ENCODE measurements at places on chromosomes 7 and 10.

DNA sequence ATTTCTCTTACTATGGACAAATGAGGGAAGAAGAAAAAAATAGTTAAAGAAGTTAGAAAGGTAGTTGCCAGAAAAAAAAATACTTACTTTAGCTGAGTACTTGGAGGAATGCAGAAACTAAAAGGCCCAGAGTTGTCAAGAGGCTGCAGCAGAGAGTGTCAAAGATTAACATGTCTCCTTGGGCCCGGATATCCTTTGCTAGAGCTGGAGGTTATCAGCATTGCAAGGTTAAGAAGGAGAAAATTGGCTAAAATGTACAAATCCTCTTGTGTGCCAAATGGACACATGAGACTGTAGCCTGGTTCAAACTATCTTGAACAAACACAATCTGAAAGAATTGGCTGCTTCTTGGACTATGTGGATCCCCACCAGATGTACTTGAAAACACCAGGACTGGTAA lies 377.0 kb downstream of the SEMA3D start:
- no peak for DNase-seq

GRCh38 chr7:51077316-51077986 lies 239.2 kb downstream of the COBL start:
- DNase-seq: no peak

DNA sequence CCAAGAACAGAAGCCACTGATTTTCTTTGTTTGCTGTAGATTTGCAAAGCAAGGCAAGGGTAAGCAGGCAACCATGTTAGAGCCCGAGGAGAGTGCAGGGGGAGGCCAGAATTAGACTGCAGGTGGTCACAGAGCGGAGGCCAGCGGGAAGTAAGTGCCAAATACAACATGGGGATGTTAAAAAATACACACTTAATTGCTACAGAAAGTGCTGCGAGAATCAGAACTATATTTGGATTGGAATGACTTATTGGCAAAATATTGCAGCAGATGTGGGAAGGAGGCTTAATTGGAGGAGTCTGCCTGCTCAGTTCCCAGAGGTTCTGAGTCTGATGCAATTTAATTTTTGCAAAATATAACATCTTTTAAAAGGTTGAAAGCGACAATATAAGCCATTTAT lies 49.7 kb upstream of the ADCY1 start:
- no peak for DNase-seq

DNA sequence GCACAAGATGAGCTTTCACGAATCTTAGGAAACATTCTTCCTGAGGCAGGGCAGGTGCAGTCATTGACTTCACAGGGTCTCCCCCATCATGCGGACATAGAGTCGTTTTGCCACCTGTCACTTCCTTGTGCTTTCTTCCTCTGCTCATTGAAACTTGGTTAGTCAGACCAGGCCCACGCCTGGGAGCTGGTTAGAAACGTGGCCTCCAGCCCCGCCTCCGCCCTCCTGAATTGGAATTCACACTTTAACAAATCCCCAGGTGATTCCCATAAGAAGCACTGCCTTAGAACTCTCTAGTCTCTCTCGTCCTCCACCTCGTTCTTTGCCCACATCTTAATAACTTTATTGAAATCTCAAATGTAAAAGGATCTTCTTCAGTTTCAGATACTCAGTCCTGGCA lies 265.5 kb upstream of the FZD8 start:
- no peak for DNase-seq

DNA sequence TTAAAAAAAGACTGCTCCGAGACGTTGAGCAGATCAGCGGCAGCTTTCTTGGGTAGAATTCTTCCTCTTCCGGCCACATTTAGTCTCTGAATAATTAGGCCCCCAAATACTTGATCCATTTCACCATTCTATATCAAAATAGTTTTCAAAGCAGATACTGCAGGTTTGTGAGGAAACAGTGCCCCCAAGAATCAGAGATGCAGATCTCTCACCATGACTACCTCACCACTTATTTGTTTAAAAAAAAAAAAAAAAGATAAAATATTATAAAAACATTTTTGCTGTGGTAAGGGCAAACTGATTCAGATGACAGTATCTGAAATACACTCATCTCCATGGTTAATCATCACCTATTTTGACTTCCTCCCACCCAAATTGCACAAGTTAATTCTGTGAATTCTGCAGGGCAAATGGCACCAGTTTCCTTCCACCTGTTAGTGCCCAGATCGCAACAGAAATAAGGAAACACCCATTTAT lies 210.4 kb downstream of the FAM107B start:
- no peak for DNase-seq

DNA sequence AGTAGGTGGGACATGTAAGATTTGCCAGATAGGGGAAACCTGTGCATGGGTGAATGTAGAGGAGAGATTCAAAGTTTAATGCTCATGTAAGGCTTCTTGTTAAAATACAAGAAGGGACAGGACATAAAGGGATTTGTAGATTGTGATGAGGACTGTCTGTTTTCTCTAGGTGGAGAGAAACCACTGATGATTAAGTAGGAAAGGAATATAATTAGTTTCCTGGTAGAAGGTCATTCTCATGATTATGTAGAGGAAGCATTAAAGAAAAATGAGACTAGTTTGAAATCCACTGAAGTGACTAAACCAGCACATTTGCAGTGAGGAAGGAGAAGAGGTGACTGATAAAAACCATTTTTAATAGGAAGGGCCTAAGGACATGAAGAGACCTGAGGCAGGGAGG lies 19.6 kb upstream of the MACC1 start:
- DNase-seq: no peak

GRCh38 chr10:22505911-22506685 lies 160.8 kb downstream of the SPAG6 start:
- DNase-seq: no peak

- DNase-seq: no peak
Measured at GRCh38 chr10:1643908-1644179, 93.5 kb downstream of the ADARB2 start.

DNA sequence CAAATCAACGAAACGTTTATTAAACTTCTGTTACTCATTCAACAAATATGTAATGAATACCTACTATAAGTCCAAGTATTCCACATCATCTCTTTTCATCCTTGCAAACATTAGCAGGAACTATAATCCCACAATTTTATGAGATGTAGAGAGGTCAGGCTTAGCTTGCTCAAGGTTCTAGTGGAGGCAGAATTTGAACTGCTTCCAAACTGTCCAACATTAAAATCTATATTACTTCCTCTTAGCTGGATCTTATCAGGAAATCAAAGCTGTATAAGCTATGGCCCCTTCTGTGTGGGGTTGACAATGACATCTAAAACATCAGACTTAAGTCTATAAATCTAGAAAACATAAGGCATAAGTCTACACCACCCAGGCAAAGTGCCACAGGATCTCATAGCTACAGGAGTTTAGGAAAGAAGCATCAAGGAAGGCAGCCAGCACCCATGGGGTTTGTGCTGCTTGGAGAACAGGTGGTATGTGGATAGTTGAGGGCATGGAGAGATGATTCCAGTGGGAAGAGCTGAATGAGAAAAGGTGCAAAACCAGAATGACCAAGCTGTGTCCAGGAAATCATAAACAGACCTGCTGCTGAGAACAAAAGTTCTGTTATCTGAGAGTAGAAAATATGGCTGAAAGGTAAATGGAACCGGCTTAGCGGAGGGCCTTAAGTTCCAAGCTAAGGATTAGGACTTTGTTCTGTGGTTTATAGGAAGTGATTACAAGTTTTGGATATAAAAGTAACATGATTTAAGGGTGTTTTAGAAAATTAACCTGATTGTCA lies 34.5 kb downstream of the PAPSS2 start:
- DNase-seq: no peak

- DNase-seq: no peak
Measured at GRCh38 chr10:49109669-49110340, 5.5 kb downstream of the VSTM4 start.

- no peak for DNase-seq
Measured at GRCh38 chr7:112398534-112398933, 51.7 kb upstream of the IFRD1 start.

GRCh38 chr7:98398567-98399372 lies 2.1 kb downstream of the BAIAP2L1 start:
- no peak for DNase-seq

DNA sequence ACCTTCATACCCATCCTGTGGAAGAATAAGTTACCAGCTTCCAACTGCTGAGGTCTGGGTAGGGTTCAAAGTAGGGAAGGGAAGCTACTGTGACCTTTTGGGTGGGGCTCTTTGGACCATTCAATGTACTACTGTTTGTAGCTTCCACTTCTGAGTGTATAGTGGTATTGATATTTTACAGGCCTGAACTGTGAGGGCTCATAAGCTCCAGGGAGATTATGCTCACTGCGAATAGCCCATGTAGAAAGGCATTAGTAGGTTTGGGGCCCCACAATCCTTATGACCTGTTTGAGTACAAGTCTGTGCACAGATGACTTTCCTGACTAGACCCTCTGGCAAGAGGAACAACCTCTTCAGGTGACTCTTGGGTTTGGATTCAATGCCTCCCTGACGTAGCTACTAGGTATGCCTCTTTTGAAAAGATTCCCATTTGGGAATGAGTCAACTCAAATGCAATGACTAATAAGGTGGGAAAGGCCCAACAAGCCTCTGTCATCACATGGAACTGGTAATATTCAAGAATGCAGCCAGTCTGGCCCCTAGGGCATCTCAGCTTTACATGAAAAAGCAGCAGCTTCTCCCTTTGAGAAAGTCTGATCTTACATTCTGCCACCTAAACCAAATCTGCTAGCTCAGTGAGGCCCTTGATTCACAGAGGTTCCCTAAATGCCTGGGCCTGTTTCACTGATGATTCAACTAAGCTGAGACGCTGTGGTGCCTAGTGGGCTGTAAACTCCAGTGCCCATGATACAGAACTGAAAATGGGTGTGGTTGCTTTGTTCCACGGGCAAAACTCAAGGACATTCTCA lies 79.8 kb downstream of the ABI1 start:
- DNase-seq: no peak

DNA sequence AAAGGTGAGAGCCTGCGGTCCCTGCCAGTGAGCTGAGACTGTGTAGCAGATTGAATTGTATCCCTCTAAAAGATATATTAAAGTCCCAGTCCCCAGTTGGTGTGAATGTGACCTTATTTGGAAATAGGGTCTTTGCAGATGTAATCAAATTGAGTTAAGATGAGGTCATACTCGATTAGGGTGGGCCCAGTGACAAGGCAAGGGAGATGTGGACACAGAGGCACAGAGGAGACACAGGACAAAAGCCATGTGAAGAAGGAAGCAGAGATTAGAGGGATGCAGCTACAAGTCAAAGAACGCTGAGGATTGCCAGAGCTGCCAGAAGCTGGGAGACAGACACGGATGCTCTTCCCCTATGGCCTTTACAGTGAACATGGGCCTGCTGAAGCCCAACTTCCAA lies 104.3 kb downstream of the CLEC2L start:
- no peak for DNase-seq

DNA sequence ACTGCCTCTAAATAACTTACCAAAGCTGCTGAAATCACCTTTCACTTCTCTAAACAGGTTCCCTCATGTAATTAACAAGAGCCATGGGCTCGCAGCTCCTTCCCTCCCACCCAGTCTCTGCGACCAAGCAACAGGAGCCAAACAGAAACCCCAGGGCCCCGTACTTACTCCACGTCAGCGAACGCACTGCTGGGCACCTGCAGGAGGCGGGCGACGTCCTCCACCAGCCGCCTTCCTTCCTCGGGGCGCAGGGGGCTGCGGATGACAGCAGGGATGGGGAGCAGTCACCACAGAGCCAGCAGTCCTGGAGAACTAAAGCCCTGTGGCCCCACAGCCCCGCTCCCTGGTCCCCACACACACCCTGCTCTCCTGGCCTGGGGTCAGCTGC lies 477.0 kb downstream of the PTPRN2 start:
- no peak for DNase-seq

DNA sequence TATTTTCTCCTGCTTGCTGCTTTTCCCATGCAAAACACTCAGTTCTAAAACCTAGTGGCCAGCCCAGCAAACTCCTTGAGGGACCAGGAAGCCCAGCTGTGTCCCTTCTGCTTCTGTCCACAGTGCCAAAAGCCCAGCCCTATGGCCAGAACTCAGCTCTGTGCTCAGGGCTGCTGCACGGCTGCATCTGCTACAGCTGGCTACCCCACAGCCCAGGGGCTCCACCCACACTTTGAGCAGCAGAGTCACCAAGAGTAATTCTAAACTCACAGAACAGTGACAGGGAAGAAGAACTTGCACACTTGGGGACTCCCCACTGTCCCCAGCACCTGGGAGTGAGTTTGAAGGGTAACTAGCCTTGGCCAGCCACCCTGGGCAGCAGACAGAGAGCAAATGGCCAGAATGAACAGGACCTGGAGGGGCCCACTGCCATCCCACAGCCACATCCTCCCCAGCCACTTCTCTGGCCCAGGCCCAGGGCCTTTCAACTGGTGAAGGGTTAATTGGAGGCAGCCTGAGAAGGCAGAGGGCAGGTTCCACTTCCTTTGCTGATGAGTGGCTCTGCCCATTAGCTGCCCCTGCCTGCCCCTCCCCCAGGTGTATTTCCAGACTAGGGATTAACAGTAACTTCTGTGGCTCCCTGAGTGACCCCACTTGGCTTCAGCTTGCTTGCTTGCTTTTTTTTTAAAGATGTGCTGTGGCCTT lies 28.1 kb upstream of the TRIM8 start:
- DNase-seq: no peak

DNA sequence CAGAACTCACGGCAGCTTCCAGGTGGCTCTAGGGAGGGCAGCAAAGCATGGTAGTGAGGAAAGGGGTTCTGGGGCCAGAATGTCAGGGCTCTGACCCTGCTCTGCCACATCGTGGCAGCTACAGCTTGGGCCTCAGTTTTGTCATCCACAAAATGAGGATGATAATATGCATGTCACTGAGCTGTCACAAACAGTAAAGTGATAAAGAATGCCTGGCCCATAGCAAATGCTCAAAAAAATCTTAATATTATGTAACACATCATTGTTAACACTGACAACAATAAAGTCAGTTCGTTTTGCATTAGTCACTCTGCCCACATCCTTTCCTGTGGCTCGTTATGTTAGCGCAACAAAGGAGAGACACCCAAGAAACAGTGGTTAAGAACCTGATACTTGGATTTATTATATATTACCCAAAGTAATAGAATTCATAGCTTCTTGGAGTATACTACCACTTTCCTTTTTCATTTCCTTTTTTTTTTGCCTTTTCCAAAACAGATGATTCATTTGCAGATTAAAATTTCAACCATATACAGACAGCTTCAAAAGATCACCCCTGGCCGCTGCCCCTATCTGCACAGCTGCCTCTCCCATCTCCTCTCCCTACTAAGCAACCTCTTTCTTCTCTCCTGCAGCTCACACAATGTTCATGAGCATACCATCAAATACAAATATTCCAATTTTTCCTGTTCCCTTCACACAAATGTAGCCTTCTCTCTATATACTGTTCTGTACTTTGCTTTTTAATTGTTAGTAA lies 45.5 kb upstream of the DDC start:
- no peak for DNase-seq

DNA sequence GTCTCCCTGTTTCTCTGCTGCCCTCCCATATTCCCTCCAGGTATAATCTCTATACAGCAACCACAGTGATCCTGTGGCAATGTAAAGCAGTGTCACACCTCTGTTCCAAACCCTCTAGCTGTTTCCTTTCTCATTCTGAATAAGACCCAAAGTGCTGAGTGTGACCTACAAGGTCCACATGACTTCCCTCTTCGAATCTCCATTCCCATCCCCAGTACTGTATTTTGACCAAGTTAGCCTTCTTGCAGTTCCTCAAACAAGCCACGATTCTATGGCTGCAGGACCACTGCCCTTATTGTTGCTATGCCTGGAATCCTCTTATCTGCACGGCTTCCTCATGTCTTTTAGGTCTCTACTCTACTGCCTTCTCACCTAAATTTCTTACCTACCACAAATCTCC lies 291.9 kb downstream of the DOCK4 start:
- no peak for DNase-seq

GRCh38 chr10:46557319-46558121 lies 1.1 kb upstream of the GPRIN2 start:
- DNase-seq: no peak

- no peak for DNase-seq
Measured at GRCh38 chr10:78630944-78631838, 437.6 kb upstream of the ZMIZ1 start.

All from activated CD4-positive, CD25-positive, alpha-beta regulatory T cell (primary cell).